ENCODE measurements at places on chromosomes 5 and 9.

- DNase-seq, result no peak
Observed at GRCh38 chr5:157570531-157571200, 4.9 kb downstream of the ADAM19 start.

DNA sequence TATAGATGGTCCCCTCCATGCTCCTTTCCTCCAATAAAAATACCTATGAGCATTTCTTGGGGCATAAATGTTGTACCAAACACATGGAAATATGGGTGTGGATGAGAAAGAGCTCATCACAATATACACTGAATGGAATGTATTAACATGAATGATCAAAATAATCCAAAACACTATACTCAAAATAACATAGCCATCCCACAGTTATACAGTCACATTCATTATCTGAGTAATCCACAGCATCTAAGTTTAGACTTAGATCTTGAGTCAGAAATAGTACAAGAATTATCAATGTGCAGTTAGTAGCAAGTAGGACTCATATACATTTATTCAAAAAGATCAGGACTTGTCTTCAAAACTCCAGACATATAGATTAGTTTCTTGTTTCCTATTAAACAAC lies 175.2 kb upstream of the NREP start:
- no peak for DNase-seq

- no peak for DNase-seq
Observed at GRCh38 chr5:107610798-107611197, 59.9 kb downstream of the EFNA5 start.

DNA sequence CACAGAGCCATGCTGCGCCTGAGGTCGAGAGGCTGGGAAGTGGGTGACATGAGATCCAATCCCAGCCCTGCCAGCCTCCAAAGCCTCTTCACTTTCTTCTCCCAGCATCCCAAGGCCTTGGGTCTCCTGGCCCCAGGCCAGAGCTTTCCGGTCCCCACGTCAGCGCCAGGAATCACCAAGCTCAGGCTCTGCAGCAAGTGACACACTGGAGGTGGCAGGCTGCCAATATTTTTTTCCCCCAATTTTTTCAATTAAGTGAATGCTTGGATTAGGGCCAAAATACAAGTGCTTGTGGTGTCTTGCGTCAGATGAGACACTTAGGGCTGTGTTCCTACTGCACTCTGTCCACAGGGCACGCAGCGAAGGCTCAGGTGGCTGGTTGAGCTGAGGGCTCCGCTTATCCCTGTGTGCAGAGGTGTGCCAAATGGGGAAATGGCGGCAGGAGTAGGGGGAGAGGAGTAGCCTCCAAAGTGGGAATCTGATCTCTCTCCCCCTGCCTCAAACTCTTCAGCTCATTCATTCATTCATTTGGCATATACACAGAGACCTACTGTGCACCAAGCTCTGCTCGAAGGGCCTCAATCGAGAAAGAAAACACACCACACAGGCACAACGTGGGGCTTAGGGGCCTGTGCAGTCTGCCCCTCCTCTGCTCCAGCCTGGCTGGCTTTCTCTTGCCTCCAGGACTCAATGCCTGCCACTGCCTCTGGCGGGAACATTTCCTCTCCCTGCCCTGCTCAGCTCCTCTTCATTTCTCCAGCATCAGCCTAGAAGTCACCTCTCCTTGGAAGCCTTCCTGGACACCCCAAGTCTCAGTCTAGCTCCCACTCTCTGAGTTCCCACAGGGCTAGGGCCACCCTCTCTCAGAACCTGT lies 16.6 kb downstream of the SH3PXD2B start:
- DNase-seq, result no peak

DNA sequence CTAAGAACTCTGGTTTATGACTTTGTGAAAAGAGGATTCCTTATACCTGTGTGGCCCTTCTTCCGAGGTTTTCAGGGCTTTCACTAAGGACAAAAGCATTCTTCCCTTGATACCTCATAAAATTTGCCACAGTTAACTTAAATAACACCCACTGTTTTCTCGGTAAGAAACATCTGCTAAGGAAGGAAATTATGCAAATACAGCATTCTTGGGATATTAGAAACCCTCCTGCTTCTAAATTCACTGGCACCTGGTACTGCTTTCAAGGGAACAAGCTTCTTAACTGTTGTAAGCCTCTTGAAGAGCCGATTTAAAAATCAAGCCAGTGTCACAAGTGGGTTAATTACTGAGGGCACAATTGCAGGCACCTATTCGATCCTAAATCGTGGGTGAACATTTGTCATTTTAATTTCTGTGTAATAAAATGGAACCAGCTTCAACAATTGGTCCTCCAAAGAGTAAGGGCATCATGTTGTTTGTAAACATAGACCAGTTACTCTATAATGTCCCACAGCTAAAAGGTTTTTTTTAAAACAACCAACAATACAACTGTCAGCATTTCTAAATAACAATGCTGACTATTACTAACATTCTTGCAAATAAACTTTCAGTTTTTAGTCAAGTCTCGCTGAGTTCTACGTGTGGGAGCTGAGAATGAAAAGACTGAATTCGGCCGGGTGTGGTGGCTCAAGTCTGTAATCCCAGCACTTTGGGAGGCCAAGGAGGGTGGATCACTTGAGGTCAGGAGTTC lies 26.6 kb downstream of the AK3 start:
- DNase-seq, result no peak

- no peak for DNase-seq
Observed at GRCh38 chr5:60945813-60946187, 795 bp downstream of the NDUFAF2 start.

DNA sequence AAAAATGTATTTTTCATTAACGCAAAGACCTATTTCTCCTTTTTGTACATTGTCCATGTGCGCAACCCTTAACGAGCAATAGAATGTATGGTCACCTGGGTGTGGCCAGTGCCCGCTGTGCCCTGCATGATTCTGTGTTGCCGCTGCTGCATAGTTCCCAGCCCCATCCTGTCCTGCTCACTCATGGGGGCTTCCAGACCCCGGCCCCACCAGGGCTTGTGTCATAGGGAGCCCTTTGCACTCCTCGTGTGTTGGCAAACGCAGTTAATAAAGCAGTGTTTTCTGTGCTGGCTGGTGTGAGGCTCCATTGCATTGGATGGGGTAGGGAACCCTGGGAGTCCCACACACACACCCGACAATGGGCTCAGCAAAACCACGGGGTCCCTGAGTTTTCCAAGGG lies 49.7 kb downstream of the SAR1B start:
- DNase-seq, result no peak

- no peak for DNase-seq
Observed at GRCh38 chr5:130885027-130885426, 280.0 kb downstream of the HINT1 start.

- DNase-seq, result no peak
Observed at GRCh38 chr5:117731446-117731845, 1156.8 kb upstream of the SEMA6A start.

DNA sequence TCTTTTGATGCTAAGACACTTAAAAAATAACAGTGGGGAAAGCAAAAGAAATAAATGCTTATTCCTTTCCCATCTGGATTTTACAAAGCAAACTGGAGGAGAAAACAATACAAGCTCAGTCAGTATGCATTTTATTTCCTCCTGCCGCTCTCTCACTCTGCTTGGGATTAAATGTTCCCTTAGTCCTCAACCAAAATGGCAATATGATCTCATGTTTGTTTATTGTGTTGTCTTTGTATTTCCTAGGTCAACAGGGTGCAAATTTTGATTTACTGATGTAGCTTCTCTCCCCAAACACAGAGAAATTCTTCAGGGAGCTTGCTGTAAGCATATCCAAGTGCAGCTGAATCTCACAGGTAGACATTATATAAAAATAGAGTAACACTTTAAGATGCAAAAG lies 92.1 kb upstream of the ERBIN start:
- no peak for DNase-seq

GRCh38 chr5:131661933-131662332 lies 26.9 kb upstream of the RAPGEF6 start:
- DNase-seq, result no peak

GRCh38 chr9:83307066-83307724 lies 231.0 kb downstream of the FRMD3 start:
- DNase-seq, result no peak

GRCh38 chr5:602466-603035 lies 9.6 kb upstream of the CEP72 start:
- DNase-seq, result no peak

GRCh38 chr5:6358434-6358820 lies 19.9 kb downstream of the MED10 start:
- no peak for DNase-seq

GRCh38 chr9:129416821-129417539 lies 203.9 kb downstream of the C9orf50 start:
- no peak for DNase-seq

DNA sequence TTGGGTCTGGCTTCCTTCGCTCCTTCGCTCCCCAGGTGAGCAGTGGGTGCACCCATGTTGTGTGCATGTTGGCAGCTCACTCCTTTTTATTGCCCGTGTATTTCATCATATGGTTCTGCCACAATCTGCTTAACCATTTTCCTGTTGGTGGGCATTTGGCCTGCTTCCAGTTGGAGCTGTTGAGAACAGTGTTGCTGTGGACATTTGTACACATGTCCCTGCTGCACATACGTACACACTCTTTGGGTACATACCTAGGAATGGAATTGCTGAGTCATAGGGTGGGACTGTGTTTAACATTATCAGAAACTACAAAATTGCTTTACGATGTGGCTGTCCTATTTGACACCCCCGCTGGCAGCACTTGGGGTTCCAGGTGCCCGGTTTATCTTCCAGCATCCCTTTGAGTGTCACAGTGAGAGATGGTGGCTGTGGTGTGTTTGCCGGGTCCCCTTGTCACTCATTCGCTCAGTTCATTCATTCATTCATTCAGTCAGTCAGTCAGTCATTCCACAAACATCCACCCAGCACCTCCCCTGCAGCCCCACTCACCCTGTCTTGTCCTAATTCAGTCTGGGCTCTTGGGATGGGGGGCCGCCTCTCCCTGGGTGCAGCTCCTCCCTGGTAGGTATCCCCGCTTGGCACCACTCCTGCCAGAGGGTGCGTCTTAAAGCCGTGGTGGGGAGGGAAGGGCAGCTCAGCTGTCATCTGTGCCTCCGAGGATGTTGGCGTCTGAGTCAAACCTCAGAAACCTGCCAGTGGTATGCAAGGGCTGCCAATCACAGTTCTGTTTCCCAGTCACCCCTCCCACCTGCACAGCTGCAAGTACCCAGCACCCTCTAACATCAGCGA lies 7.9 kb upstream of the FIBCD1 start:
- no peak for DNase-seq

GRCh38 chr5:110588286-110588980 lies 138.0 kb downstream of the TMEM232 start:
- no peak for DNase-seq

GRCh38 chr5:116838011-116838536 lies 263.5 kb upstream of the SEMA6A start:
- DNase-seq, result no peak

DNA sequence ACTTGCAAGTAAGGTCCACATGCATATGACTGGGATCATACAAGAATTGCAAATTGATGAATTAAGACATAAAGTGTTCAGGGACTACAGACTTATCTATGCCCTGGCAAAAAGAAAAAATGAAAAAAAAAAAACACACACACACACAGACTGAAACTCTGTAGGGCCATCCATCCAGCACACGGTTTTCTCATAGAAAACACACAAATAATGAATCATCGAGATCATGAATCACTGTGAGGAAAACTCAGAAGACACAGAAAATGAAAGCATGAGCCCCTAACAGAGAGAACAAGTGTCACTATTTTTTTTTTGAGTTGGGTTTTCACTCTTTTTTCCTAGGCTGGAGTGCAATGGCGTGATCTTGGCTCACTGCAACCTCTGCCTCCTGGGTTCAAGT lies 185.2 kb downstream of the IRX2 start:
- no peak for DNase-seq

GRCh38 chr9:75147638-75148037 lies 59.3 kb downstream of the OSTF1 start:
- DNase-seq, result no peak

GRCh38 chr5:87276655-87277054 lies 9.0 kb downstream of the RASA1 start:
- DNase-seq, result no peak

- peak; percentile 83 for DNase-seq
Observed at GRCh38 chr5:109688970-109689739, 572 bp upstream of the MAN2A1 start.

All from H1 (cell line).